CD4-positive, alpha-beta T cell treated with Interleukin-4 for 4 hours (primary cell): ENCODE measurements at places on chromosomes 7 and 10.
A peak's percentile ranks its signal among the peaks of the same experiment; 100 is the strongest.

DNA sequence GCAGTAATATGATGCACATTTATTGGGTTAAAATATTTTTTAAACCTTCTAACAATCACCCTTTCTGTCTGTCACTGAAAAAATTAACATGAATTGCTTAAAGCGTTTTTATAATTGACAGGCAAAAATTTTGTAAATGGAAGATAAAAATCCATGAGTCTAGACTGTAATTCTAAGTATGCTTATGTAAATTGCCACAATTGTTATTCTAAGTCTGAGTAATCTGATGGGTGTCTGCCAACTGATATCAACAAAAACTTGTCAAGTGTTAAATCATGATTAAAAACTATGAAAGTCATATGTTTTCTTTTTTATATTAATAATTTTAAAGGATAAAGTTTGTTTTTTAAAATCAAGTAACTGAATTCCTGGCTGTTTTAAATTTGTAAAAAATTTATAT is 208.2 kb downstream of the CDK14 start:
- DNase-seq, result no peak

GRCh38 chr10:88810196-88810961 is 7.8 kb downstream of the LIPM start:
- peak; percentile 62 for DNase-seq

DNA sequence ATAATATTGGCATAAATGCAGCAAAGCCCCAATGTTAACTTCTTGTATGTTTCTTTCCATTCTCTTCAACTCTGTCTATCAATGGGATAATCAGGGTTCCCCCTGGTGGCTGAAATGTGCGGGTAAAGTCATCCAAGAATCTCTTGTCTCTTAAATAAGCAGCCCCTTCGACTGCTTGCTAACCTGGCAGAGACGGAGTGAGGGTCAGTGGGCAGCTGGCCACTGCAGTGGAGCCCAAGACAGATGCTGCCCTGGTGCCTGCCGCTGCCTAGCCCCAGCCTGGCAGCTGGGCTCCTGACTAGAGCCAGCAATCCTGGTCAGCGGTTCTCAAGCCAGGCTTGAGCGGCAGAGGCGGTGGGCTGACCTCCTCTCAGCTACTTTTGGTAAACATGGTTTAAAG is 248.9 kb downstream of the COBL start:
- peak; percentile 14 for DNase-seq

- DNase-seq, result no peak
Measured at GRCh38 chr7:22435720-22436119, 64.3 kb downstream of the STEAP1B start.

DNA sequence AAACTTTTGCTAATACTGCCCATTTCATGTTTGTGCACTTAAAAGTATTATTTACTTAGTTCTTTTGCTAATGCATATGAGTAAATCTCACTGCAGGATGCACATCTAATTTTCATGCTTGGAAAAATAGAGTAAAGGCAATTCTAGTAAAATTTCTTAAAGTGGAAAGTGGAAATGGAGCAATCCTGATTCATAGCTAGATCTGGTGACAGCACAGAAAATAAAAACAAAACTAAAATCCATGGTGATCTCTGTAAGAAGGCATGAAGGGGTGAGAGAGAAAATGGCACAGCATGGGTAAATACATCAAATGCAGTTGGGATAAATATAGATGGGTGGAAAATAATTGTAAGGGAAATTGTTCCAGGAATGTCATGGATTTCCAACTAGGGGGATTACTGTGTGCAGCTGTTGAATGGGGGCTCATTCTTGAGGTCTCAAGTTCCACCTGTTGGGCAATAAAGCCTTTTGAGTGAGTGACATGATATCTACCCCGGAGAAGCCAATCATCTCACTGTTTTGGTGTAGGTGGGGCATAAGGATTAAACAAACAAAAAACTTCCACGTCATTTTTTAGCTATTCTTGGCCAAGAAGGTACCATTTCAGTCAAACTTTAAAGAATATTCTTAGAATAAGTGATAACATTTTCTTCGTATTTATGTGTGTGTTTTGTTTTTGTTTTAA is 1.7 kb upstream of the MCU start:
- DNase-seq, result no peak

- DNase-seq, result no peak
Measured at GRCh38 chr10:84551437-84552120, 223.2 kb downstream of the CCSER2 start.

- DNase-seq, result no peak
Measured at GRCh38 chr7:141165521-141165920, 91.7 kb downstream of the TMEM178B start.

DNA sequence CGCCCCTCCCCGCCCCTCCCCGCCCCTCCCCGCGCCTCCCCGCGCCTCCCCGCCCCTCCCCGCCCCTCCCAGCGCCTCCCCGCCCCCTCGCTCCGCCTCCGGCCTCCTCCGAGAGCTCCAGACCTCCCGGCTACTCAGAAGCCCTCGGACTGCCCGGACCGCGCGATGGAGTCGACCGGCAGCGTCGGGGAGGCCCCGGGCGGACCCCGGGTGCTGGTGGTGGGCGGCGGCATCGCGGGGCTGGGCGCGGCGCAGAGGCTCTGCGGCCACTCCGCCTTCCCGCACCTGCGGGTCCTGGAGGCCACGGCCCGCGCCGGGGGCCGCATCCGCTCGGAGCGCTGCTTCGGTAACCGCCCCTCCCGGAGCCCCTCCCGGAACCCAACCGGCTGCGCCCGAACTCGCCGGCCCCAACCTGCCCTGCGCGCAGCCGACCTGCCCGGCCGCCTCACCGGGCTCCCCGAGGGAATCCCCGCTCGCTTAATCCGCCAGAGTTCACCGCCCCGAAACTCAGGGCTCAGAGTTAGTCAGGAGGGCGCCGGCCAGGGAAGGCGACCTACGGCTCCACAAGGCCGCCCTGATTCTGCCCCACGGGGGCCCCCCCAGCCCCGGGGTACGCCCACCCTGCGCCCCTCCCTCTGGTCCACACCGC is at the start of gene PAOX:
PAOX (plus strand) TSS at position 111 of the 649 bp plus-strand sequence; CDS start at position 166, 55 bp downstream.
- DNase-seq, result peak; percentile 67

GRCh38 chr10:7596356-7596755 is 70.4 kb downstream of the ITIH5 start:
- DNase-seq, result no peak

- DNase-seq, result no peak
Measured at GRCh38 chr10:47143072-47143471, 156.9 kb upstream of the GDF10 start.

- no peak for DNase-seq
Measured at GRCh38 chr7:83985821-83986220, 208.8 kb downstream of the SEMA3A start.

- no peak for DNase-seq
Measured at GRCh38 chr7:29748286-29749099, 57.8 kb upstream of the WIPF3 start.

DNA sequence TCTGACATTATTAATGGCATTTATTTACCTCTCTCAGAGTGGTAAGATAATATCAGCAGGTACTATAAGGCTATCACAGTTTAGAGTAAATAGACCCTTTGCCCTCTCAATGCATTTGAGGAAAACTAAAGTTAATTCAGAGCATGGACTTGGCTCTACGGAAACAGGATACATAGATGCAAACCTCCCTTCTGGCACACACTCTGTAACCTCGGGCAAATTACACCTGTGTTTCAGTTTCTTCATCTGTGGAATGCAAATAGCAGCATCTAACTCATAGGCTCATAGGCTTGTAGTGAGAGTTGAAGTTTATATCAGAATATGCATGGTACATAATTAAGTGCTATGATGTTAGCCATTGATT is 5.6 kb downstream of the RAPGEF5 start:
- DNase-seq, result no peak

DNA sequence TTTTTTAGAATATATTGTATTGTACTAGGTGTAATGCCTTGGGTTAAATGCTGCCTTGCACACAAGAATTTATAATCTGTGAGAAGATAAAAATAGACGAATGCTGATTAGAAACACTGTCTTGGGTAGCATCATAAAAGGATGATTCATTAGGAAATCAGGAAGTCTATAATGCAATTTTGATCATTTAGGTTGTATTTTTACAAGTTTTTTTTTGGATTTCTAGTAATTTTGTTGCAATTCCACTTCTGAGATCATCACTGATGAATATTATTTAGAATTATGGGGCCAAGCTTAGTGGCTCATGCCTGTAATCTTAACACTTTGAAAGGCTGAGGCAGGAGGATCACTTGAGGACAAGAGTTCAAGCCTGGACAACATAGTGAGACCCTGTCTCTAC is 29.6 kb downstream of the WBP1L start:
- DNase-seq, result no peak

- no peak for DNase-seq
Measured at GRCh38 chr10:98460837-98461499, 14.2 kb upstream of the HPS1 start.

- DNase-seq, result no peak
Measured at GRCh38 chr10:113335592-113335991, 217.3 kb upstream of the HABP2 start.

GRCh38 chr10:78964274-78964951 is 104.4 kb upstream of the ZMIZ1 start:
- DNase-seq, result no peak

GRCh38 chr10:121771966-121772365 is 155.9 kb downstream of the ATE1 start:
- DNase-seq, result no peak

DNA sequence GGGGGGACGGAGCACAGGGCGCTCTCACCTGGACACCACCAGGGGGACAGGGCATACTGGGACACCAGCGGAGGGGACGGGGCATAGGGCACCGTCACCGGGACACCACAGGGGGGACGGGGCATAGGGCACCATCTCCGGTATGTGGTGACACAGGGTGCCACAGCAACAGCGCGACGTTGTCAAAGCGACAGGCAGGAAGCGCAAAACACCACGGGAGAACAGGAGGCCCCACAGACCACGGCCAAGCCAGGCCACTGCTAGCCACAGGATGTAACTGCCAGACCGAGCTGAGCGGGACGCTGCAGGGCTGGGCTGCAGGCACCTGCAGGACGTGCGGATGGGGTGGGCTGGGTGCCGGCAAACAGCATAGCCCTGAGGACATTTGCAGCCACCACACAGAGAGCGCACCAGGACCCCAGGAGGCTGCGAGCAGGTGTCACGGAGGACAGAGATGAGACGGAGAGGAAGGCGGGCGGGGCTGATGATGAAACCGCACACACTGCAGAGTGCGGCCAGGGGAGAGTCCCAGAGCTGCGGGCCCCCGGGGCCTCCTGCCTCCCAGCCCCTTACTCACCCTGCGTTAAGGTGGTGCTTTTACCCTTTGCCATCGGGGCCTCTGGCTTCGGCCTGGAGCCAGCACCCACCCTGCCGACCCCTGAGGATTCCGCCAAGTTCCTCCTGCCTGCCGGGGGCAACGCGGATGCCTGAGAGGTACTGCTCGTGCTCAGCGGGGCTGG is 17.5 kb downstream of the MICALL2 start:
- no peak for DNase-seq

DNA sequence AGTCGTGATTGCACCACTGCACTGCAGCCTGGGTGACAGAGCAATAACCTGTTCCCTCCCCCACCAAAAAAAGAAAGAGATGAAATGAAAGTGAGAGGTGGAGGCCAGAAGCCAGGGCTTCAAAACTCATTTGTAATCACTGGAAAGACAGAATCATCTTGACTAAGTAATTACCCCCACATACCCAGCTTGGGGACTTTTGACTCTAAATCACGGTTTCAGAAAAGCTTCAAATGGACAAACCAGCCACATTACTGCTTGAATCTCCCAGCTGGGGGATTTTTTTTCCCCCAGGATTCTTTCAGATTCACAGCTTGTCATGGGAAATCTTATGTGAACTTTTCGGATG is 361.0 kb downstream of the FRMD4A start:
- DNase-seq, result no peak

- DNase-seq, result no peak
Measured at GRCh38 chr10:91591797-91592174, 41.1 kb downstream of the PPP1R3C start.

GRCh38 chr10:6680735-6681134 is 100.7 kb upstream of the PRKCQ start:
- no peak for DNase-seq
